Activated CD8-positive, alpha-beta memory T cell treated with anti-CD3 and anti-CD28 coated beads, Interleukin-2, amount 10 ng/mL, durations not matched to agents 7 days and 5 days (primary cell): ENCODE measurements at places on chromosomes 3 and 15. TPM values are rescaled to one million over a fixed set of nuclear protein-coding genes. Genes with fewer than 3 reads are reported as not detected.

GPX1 gene
- 112 TPM for total RNA-seq

TRPM1 gene
- total RNA-seq = not detected

MAGEL2 gene
- not detected for total RNA-seq

CCR9 gene
- total RNA-seq = 3.2 TPM

FAM98B gene
- total RNA-seq = 34.8 TPM

ADCY5 gene
- not detected for total RNA-seq

RYR3 gene
- not detected for total RNA-seq

WDR53 gene
- 23.1 TPM for total RNA-seq

SLC9C1 gene
- total RNA-seq = 0.28 TPM

DNA sequence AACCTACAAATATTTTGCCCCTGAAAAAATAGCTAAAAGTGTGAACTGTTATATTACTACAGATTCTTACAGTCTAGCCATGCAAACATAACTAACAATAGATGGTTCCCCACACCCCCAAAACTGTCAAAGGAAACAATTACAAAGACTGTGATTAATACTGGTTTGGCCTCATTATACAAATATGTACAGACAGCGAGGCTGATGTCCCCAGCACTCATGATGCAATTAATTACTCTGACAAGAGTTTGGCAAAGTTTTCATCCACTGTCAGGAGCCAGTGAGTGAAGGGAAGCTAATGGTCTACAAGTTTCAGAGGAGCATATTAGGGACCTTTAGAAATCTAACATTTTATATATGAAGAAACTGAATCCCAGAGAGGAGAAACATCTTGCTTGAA is 61.0 kb downstream of the HMG20A start:
- DNase-seq = no peak

DNA sequence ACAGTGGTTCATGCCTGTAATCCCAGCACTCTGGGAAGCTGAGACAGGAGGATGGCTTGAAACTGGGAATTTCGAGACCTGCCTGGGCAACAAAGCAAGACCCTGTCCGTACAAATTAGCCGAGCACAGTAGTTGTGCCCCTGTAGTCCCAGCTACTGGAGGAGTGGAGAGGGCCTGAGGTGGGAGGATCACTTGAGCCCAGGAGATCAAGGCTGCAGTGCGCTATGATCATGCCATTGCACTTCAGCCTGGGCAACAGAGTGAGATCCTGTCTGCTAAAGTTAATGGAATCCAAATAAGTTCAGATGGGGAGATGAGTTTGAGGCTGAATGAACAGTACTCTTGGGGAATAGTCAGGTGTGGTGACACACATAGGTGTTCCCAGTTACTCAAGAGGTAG is 14.4 kb downstream of the TRIM71 start:
- no peak for DNase-seq

- no peak for DNase-seq
These were observed 298.7 kb upstream of the GOLIM4 start for GRCh38 chr3:168394439-168394838.

DNA sequence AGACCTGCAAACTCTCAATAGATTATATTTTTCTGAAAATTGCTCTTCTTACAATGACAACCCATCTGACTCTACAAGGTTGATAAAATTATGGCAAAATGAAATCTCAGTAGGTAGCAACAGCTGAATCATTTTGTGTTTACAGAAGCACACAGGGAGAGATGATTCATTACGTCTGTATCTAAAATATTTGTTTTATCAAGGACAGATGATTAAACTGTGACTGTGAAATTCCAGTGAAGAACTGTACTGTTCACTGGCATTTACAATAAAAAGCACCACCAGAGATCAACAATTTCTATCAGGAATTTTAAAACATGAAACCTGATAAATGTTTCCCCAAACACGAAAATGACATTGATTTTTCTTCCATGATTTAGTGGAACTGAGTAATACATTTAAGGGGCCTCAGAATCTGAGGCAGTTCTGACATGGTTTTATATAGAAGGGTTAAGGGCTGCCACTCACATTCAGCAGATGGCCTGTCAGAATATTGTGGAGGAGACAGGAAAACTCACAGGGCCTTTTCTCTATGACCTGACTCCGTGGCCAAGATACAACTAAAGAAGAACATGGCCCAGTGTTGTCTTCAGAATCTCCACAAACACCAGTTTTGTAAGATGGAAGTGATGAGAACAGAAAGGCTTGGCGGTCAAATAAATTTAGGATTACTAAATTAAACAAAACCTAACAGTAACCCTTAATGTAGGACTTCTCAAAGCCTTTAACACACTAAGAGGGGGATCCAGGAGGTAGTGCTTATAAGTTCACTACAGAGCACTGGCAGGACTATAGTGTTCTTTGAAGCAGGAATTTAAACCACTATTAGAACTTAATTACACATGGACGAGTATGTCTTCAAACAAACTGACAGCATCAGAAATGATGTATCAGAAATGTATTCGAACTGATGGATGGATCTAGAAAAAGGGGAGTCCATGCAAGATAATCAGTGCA is 25.9 kb downstream of the RAD18 start:
- no peak for DNase-seq

DNA sequence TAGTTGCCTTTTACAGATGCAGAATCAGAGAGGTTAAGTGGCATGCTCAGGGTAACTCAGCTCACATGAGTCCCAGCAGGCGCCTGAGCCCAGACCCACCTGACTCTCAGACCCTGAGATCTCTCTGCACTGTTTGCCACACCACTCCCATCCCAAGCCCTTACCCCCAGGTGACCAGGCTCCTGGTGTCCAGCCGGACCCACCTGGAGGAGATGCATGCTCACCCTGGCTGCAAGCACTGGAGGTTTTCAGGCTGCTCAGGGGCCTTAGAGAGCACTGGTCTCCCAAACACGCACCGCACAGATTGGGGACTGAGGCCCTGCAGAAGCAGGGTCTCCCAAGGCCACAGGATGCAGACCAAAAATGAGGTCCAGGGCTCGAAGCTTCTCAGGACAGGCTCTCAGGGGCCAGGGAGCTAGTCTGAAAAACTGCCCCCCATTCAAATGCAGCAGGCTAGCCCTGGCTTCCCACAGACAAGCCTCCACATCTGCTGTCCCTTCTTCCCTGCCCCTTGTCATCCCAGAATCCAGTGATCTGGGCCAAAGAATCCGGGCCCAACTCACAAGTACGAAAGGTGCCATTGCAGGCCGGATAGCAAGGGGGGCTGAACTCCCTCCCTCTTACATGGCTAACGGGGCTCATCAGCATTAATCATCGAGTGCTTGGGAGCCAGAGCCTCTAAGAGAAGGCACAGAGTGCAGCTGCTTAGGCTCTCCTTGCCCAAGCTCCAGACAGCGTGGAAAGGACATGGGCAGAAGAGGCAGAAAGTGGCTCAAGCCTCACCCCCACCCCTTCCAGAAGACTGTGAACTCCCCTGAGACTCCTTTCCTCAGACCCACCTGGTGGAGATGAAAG is 90.2 kb upstream of the PRR20G start:
- no peak for DNase-seq

DNA sequence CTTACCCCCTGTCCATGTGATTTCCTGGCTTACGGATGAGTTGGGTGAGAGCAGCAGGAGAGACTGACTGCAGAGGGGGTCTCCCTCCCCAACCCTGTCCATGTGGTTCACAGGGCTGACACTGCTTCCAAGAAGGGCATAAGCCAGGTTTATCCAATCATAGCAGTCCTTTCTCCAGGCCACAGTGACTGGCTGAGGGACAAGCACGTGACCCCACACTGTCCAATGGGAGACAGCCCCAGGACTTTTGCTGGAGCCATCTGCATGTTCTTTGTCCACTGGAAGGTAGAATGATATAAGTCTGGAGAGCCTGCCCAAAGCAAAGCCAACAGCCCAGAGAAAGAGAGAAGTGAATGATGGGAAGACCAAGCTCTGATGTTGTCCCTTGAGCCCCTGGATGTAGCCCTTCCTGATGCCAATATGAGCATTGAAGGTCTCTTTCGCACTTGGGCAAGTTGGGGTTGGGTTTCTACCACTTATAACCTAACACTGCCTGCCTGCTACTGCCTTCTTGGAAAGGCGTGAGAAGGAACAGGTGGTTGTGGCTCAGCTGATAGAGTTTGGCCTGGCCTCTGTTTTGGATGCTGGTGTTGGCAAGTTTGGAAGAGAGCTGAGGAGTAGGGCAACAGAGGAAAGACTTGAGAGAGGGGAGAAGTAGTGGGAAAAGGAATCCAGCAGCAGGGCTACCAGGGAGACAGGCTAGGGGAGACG is 41.3 kb upstream of the GRIP2 start:
- DNase-seq = no peak

GRCh38 chr3:15287565-15288330 is 44.6 kb downstream of the SH3BP5 start:
- DNase-seq = no peak

GRCh38 chr3:138786788-138787271 is 47.9 kb downstream of the PIK3CB start:
- no peak for DNase-seq

DNA sequence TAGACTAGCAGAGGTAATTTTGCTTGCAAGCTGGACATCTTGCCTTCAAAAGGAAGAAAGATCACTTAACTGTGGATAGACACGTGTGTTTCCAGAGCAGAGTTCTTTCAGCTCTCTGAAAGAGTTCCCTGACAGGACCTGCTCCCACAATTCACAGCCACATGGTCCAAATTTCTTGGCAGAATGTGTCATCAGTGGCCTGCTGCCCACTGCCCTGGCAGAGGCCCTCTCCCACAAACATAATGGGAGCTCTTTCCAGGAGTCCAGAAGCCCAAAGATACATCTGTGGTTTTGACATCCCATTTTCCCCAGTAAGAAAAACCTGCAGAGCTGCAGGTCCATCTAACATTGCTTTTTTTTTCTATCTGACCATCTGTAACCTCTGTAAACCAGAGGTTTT is 48.3 kb downstream of the SERPINI1 start:
- DNase-seq = no peak

DNA sequence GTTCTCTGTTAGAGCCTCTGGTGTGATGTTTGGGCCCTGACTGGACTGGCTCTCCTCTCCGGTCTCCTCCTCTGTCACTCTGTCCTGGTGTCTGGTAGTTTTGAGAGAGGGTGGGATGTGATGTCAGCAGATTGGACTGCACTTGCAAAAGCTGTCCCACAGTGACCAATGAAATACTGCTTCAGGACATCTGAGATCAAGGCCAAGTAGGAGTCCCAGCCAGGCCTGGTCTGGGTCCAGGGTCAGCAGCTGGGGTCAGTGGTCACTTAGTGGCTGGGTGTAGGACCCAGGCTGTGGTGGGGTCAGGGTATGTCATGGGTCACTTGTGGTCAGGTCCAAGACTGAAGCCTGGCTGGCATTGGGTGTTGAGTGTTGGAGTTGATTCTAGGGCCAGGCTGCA is 20.9 kb downstream of the ALDH1L1 start:
- no peak for DNase-seq

DNA sequence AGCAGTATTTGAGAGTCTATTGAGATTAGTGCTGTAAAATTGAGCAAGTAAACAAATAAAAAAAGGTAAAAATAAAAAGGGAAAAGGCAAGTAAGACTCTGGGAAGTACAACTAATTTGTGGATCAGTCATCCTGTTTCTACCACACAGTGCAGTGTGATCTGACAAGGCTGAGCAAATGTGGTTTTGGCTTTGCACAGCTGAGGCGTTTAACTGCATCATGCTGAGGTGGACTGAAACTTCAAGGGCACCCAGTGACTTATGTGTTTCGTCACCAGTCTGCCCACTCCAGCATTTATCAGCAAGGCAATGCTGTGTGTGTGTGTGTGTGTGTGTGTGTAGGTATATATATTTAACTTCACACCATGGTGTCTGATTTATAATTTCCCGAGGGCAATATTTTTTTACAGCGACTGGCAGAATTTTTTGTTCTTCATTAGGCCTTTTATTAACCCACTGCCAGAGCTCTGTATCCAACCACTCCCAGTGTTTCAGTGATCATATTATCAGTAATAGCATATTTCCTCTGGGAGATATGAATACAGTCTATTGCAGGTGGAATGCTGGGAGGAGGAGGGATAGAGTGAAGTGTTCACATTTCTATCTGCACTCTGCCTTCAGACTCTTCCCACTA is 131.5 kb upstream of the SATB1 start:
- peak; percentile 95 for DNase-seq

- DNase-seq = no peak
These were observed 186.1 kb downstream of the OTOL1 start for GRCh38 chr3:161682715-161683114.

DNA sequence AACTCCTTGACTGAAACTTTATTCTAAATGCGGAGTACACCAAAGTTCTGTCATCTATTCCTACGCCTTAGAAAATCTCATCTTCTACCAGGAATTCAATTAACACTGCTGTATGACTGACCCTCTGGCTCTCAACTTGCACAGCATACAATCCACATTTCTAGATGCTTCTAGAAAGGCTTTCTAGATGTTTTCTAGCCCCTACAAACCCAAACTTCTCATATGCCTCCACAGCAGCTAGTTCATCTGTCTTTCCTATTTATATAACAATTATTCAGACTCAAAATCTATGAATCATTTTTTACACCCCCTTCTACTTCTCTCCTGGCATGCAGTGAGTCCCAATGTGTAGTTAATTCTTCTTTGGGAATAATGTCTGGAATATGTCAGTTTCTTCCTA is 13.2 kb downstream of the INO80 start:
- DNase-seq = no peak

DNA sequence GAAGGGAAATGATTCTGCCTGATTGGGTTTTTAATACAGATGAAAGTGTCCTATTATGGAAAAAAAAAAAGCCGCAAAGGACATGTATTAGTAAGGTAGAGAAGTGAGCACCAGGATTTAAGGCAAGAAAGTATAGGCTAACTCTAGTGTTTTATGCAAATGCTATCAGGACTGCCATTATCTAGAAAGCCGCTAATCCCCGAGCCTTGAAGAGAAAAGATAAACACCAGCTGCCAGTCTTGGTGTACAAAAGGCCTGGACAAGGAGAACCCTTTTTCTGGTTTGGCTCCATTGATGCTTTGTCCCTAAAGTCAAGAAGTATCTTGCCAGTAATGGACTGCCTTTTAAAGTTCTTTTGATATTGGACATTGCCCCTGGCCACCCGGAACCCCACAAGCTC is 8.6 kb upstream of the TRIM59 start:
- DNase-seq = no peak

- DNase-seq = no peak
These were observed 12.4 kb upstream of the NFKBIZ start for GRCh38 chr3:101836652-101837598.

- no peak for DNase-seq
These were observed 17.1 kb downstream of the LEKR1 start for GRCh38 chr3:156843071-156843808.

- no peak for DNase-seq
These were observed 639 bp downstream of the NIPA1 start for GRCh38 chr15:22786868-22787698.

GRCh38 chr3:41199866-41200668 is 762 bp downstream of the CTNNB1 start:
- peak; percentile 70 for DNase-seq
